ENCODE measurements at places on chromosomes 6 and 20. TPM values are rescaled to one million over a fixed set of nuclear protein-coding genes. Genes with fewer than 3 reads are reported as not detected.

- no peak for DNase-seq
- H3K4me3 ChIP-seq, result no peak overlapping the region
- peaks cover 17% of the 10 kb centered on the region for H3K4me1 ChIP-seq
- H3K36me3 ChIP-seq, result peaks cover 3% of the 10 kb centered on the region
These were observed 2.7 kb downstream of the KCNB1 start for GRCh38 chr20:49479785-49480184.

RAET1E gene
- polyA plus RNA-seq, result 1.2 TPM

DNA sequence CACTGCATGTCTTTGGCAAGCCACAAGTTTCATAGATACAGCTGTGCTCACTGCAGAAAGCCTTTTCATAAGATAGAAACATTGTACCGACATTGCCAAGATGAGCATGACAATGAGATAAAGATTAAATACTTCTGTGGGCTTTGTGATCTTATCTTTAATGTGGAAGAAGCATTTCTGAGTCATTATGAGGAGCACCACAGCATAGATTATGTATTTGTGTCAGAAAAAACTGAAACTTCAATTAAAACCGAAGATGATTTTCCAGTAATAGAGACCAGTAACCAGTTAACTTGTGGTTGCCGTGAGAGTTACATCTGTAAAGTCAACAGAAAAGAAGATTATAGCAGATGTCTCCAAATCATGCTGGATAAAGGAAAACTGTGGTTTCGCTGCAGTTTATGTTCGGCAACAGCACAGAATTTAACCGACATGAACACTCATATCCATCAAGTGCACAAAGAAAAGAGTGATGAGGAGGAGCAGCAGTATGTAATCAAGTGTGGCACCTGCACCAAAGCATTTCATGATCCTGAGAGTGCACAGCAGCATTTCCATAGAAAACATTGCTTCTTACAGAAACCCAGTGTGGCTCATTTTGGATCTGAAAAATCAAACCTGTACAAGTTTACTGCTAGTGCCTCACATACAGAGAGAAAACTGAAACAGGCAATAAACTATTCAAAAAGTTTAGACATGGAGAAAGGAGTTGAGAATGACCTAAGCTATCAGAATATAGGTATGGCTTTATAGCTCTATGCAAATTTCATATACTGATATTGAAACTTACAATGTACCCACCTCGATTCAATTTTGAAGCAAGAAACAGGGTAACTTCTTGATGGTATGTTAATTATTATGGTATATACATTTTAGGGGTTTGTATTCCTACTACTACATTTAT lies 23.9 kb upstream of the BAG2 start:
- H3K27me3 ChIP-seq, result no peaks in the 10 kb centered on the region
- no peak overlapping the region for H3K4me3 ChIP-seq
- H3K36me3 ChIP-seq, result peaks cover 18% of the 10 kb centered on the region
- no peaks in the 10 kb centered on the region for H3K4me1 ChIP-seq
- DNase-seq, result no peak

VSX1 gene
- polyA plus RNA-seq, result not detected

UTRN gene
- 60.2 TPM for polyA plus RNA-seq

SOBP gene
- polyA plus RNA-seq, result 17.2 TPM

DNA sequence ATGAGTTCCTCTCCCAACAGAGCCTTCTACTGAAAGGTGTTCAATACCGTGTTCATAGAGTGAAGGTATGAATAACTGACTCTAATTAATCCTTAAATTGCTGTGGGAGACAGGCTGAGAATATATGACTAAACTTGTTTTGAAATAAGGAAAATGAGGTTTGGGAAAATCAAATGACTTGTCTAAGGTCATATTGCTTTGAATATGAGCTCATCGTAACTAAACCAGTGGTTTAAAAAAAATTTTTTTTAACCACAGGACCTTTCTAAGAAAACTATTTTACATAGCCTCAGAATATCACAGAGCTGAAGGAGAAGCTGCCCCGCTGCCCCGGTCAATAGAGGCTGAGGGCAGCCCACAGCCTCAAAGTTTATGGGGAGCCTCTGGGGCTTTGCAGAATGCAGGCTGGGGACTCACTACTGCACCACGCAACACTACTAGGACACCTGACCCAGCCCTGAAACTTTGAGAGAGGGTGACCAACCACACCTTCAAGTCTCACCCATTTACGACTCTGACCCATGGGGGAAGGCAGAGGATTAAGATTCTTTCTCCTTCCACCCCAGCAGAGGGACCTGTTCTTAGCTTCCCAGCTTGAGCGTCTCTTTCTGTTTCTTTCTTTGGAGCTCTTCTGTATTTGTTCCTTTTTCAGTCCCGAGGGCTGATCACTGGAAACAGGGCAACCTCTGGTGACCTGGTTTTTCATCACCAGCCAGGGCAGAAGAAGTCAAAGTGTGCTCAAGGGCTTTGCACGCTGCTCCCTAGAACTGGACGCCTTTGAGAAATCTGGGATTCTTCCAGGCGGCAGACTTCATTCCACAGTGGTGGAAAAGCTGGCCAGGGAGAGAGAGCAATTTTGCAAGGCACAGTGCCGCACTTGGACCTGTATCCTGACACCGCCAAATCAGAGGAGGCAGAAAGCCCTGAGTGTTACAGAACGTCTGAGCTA lies 220.2 kb downstream of the ATXN1 start:
- no peaks in the 10 kb centered on the region for H3K36me3 ChIP-seq
- peak; percentile 32 for DNase-seq
- no peak overlapping the region for H3K4me3 ChIP-seq
- peaks cover 33% of the 10 kb centered on the region for H3K4me1 ChIP-seq
- H3K27me3 ChIP-seq, result no peaks in the 10 kb centered on the region

DNA sequence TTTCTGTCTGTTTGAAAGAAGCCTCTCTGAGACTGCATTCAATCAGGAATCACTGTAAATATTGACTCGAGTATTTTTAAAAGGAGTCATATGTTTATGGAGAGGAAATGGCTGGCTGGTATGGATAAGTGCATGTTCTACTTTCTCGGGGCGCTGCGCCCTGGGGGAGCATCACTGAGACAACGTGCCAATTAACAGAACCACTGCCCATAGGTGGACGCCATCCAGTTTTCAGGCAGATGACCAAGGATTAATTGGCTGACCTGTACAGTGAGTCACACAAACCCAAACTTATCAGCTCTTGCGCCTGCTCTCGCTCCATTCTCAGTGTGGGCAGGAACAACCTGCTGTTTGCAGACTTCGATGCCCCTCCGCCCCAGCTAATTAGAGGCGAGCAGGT lies 571.2 kb downstream of the QKI start:
- no peaks in the 10 kb centered on the region for H3K27me3 ChIP-seq
- no peak overlapping the region for H3K4me3 ChIP-seq
- no peak for DNase-seq
- H3K27ac ChIP-seq, result no peak overlapping the region

DNA sequence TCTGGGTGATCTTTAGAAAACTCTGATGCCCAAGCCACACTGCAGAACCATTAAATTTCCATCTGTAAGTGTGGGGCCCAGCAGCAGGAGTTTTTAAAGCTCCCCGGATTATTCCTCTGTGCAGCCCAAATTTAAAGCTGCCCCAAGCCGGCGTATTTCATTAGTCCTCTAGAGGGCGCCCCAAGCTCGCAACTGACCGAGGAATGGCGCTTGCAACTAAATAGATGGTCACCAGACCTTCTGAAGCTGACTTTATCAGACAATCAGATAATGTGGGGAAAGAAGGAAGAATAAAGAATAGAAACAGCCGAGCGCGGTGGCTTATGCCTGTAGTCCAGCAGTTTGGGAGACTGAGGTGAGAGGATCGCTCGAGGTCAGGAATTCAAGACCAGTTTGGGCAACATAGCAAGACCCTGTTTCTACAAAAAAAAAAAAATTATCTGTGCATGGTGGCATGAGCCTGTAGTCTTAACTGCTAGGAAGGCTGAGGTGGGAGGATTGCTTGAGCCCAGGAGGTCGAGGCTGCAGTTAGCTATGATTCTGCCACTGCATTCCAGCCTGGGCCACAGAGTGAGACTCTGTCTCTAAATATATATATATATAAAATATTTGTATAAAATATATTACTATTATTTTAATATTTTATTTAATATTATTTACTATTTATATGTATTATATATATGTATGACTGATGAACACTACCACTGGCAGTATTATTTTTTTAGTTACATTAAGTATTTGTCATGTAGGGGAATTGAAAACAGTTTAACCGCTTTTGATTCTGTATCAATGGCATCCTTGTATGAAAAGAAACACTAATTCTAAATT lies 56.0 kb downstream of the OTOR start:
- H3K27me3 ChIP-seq, result peaks cover 4% of the 10 kb centered on the region
- no peak overlapping the region for H3K27ac ChIP-seq
- H3K4me1 ChIP-seq, result no peaks in the 10 kb centered on the region

DNA sequence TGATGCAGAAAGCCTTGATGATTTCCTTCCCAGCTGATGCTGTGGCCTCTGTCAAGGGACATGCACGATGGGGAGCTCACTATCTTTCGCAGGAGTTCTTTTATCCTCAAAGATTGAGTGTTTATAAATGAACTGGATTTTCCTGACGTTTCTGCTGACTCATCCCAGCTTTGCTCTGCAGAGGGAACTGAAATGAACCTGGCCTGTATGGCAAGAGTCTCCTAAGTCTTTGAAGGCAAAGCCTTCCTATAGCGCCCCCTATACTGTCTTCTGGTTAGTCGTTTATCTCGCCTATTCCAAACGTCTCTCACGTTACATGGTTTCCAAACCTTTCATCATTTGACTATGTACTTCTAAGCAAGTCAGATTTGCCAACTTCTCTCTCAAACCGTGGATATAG lies 565.3 kb downstream of the KIF16B start:
- no peak for DNase-seq
- H3K27me3 ChIP-seq, result peaks cover 2% of the 10 kb centered on the region

MUCL3 gene
- polyA plus RNA-seq, result not detected

RBM24 gene
- 199 TPM for polyA plus RNA-seq

DNAH8 gene
- 2.0 TPM for polyA plus RNA-seq

- H3K27me3 ChIP-seq, result no peaks in the 10 kb centered on the region
- H3K4me1 ChIP-seq, result peaks cover 4% of the 10 kb centered on the region
- H3K27ac ChIP-seq, result no peak overlapping the region
- H3K36me3 ChIP-seq, result peaks cover 3% of the 10 kb centered on the region
- H3K4me3 ChIP-seq, result peak overlapping the region; percentile 56
These were observed 1.5 kb downstream of the FAM50B start for GRCh38 chr6:3850451-3851203.

DNA sequence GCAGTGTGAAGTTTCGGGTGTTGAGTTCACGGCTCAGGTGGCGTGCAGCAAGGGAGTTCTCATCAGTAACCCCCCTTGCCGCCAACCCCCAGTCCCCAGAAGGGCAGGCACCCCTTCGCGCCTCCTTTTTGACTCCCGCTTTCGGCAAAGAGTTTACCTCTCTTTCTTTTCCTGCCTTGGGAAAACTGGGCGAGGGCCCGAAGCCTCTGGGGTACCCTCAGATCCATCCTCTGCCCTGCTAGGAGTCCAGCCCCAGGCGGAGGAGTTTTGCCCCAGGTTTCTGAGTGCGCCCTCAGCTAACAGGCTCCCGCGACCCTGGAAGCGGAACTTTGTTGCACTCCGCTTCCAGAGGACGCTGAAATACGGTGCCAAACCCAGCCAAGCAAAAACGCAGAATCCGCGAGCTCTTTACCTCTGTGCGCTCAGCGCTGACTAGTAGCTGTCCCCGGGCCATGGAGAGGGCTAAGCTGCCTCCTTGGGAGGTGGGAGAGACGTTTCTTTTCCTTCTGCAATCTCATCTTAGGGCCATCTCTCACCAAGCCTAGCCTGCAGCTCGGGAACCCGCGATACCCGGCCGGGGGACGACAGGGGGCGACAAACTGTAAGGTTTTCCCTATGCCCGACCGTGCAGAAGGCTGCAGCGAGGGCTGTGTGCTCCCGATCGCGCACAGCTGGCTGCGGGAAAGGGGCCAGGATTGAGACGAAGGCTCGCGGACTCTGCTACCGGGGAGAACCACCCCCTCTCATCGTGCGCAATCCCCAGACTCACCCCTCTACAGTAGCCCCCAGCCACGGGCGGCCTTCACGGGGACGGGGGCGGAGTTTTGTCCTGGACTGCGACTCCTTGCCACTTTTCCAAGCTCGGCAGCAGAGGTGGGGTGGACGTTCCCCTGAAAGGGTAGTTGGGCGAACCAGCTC lies 2.7 kb upstream of the PAX1 start:
- peaks cover 23% of the 10 kb centered on the region for H3K4me1 ChIP-seq
- peak overlapping the region; percentile 18 for H3K4me3 ChIP-seq
- DNase-seq, result peak; percentile 89
- H3K27ac ChIP-seq, result no peak overlapping the region
- H3K36me3 ChIP-seq, result no peaks in the 10 kb centered on the region

GRCh38 chr6:10381133-10381829 lies 33.6 kb downstream of the TFAP2A start:
- H3K27ac ChIP-seq, result no peak overlapping the region
- peak; percentile 47 for DNase-seq
- no peak overlapping the region for H3K4me3 ChIP-seq

GRCh38 chr6:18088419-18089296 lies 33.8 kb downstream of the NHLRC1 start:
- H3K36me3 ChIP-seq, result no peaks in the 10 kb centered on the region
- H3K4me1 ChIP-seq, result no peaks in the 10 kb centered on the region
- H3K27me3 ChIP-seq, result no peaks in the 10 kb centered on the region
- H3K4me3 ChIP-seq, result no peak overlapping the region
- no peak for DNase-seq

DNA sequence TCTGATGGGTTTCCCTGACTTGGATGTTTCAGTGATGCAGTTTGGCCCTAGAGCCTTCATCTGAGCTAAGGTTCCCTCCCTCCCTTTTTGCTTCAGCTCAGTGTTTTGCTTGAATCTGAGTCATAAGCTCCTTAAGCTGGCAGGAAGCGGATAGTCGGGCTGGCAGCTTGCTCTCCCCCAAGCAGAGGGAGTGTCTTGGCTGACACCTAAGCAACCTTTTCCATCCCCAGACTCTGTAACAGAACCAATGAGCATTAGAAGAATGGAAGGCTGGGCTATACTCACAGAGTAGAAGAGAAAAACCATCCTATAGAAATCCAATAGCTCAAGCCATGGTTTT lies 98.3 kb downstream of the HAO1 start:
- H3K4me3 ChIP-seq, result no peak overlapping the region
- H3K36me3 ChIP-seq, result no peaks in the 10 kb centered on the region
- peak; percentile 87 for DNase-seq
- H3K27me3 ChIP-seq, result no peaks in the 10 kb centered on the region
- H3K4me1 ChIP-seq, result peaks cover 2% of the 10 kb centered on the region

GRCh38 chr6:21331235-21331634 lies 262.3 kb upstream of the SOX4 start:
- H3K27ac ChIP-seq, result peak overlapping the region; percentile 16
- no peaks in the 10 kb centered on the region for H3K27me3 ChIP-seq
- H3K36me3 ChIP-seq, result no peaks in the 10 kb centered on the region
- peaks cover 10% of the 10 kb centered on the region for H3K4me1 ChIP-seq
- H3K4me3 ChIP-seq, result no peak overlapping the region

GRCh38 chr6:105835373-105835772 lies 250.8 kb upstream of the PRDM1 start:
- H3K36me3 ChIP-seq, result no peaks in the 10 kb centered on the region
- H3K4me1 ChIP-seq, result no peaks in the 10 kb centered on the region
- no peak overlapping the region for H3K4me3 ChIP-seq
- H3K27ac ChIP-seq, result no peak overlapping the region
- no peaks in the 10 kb centered on the region for H3K27me3 ChIP-seq

NOX3 gene
- polyA plus RNA-seq, result not detected

TP53TG5 gene
- polyA plus RNA-seq, result 1.3 TPM

GRCh38 chr20:58377766-58378401 lies 11.1 kb upstream of the VAPB start:
- H3K4me3 ChIP-seq, result no peak overlapping the region
- H3K27ac ChIP-seq, result no peak overlapping the region

GRCh38 chr6:52160472-52161104 lies 25.6 kb upstream of the IL17A start:
- no peak for DNase-seq
- no peak overlapping the region for H3K4me3 ChIP-seq

Data from muscle of leg (tissue), 16 donors.